Stimulated activated CD4-positive, alpha-beta T cell treated with anti-CD3 and anti-CD28 coated beads, Interleukin-1b, Interleukin-23, amount 100 ng/mL, for 4 hours (primary cell): ENCODE measurements at places on chromosomes 3 and 15.

DNA sequence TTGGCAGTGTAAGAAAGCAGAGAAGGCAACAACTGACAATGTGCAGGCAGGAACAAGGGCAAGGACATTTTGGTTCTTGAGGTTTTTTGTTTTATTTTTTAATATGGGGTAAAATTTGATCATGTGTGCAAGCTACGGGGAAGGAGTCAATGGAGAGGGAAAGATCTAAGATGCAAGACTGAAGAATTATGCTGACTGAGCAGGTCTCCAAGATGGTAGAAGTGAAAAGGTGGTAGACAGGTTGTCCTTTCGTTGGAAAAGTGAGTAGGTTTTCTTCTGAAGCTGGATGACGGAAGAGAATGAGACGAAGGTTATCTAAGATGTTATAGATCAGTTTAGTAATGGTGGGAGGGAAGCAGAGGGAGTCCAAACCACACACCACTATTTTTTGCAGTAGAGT is 4.2 kb downstream of the CD47 start:
- no peak for DNase-seq

DNA sequence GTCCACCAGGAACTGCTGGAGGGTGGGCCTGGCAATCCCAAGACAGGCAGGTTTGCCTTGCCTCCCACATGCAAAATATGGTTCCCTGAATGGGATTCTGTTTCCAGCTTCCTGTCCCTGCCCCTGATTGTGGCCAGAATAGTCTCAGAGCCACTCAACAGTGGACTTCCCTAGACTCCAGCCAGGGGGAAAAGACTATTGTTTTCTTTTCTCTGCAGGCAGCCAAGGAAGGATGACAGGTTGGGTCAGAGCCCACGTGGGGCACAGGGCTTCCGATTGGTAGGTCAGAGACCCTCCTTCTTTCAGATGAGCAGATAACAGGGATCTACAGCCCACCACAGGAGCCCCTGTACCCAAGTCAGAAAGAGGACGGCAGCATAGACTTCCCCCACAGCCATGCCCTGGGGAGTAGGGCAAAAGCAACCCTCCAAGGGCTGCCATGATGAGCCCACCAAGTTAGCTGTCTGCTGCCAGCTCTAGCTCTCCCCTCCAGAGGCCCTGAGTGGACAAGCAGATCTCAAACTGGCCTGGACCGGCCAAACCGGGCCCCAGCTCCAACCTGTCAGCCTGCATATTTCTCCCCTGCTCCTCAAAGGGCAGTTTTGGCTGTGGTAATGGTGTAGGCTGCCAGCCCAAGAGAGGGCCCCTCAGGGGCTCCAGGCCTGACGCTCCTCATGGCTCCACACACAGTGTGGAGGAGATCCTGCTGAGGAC is 6.4 kb downstream of the TLR9 start:
- no peak for DNase-seq

DNA sequence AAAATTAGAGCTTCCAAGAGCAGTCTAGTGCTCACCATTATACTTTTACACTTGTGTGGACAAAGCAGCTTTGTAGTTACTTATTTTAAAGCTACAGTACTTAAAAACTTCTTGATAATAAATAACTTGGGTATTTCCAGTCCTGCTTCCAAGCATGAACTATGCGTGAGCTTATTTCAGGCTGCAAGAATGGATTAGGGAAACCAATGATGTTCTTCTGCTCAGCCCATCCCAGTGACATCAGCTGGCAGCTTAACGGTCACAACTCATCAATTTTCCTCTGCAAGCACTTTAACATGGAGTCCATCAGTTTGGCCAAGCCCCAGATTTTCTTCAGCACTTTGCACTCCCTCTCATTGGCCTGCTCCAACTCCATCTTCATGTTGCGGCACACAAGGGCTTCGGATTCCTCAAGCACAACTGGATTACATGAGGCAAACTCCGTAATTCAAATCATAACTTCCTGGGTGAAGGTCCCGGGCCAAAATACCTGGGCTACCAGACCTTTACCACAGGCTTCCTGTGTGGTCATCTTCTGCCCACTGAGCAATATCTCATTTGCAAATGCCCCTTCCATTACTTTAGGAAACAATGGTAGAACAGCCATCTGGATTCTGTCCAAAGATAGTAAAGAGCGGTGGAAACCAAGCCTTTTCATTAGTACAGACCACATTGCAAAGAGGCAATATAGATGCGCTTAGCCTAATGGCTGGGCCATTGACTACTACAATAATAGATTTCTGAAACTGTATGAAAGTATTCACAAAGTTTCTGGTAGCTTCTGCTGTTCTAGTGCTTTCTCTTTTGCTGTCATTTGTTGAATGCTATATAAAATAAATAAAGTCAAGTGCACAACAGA is 87.5 kb upstream of the DAZL start:
- DNase-seq = no peak

DNA sequence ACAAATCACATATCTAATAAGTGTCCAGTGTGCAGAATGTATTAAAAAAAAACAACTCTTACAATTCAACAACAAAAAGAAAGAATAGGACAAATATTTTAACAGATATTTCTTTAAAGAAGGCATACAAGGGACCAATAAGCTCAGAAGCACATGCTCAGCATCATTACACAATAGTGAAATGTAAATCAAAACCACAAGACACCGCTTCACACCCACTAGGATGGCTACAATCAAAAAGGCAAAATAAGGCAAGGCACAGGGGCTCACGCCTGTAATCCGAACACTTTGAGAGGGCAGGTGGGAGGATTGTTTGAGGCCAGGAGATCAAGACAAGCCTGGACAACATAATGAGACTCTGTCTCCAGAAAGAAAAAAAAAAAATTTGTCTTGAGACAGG is 255.6 kb downstream of the MAGI1 start:
- DNase-seq = no peak

DNA sequence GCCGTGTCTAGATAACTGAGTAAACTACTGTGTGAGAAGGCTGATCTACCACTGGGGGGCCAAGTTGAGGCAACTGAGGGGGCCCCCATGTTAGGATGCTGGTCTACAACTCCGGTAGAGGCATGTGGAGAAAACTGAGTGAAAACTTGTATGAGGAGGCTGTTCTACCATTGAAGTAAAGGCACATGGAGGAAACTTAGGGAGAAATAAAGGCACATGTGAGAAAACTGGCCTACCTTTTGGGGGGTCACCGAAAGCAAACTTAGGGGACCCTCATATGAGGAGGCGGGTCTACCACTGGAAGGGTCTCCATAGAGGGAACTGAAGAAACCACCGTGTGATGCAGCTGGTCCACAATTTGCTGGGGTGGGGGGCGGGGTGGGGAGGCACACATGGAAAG is 155.2 kb downstream of the FBLN2 start:
- no peak for DNase-seq

DNA sequence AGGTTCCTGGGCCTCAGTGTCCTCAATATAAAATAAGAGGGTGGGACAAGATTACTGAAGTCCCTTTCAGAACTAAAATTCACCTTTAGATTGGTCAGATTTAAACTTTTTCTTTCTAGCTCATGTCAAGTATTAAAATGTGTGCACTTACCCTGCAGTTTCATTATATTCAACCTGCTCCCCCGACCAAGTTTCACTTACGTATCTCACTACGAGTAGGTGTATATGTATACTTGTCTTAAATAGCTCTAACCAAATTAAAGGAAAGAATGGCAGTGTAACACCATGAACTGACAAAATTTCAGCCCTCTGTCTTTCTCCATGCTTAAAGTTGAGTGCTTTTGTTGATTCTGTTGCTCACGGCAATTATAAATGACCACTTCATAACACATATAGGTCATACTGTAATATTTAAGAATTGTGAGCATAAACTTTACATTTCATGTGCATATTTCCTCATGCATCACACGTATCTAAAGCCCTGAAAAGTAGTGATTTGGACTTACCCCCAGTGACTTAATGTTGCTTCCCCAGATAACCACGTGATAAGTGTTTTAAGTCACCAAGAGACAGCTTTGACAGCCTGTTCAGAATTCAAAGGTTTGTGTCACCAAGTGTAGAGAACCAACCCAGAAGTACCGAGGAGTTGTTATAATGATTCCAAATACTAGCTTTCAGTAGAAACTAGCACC is 70.0 kb downstream of the PGPEP1L start:
- DNase-seq = no peak

GRCh38 chr3:195907934-195908693 is at the start of gene TNK2:
Gene TNK2, minus strand, starts transcription at chr3:195908551. Its CDS starts 19,963 bp downstream, at chr3:195888588.
- DNase-seq = no peak

DNA sequence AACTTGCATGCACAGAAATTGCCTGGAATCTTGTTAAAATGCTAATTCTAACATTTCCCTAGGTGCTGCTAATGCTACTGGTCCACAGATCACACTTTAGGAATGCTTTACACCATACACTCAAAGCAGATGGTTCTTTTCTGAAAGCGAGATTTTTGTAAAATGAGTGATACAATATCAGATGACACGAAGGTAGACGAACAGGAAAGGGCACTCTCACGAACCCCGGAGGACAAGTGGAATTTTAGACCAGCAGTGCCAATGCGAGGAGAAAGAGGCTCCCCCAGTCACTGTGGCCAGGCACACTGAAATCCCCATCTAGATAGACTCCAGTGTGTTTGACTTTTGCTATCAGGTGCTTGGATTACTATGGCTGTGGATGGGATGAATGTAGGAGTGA is 21.0 kb downstream of the FAIM start:
- no peak for DNase-seq

DNA sequence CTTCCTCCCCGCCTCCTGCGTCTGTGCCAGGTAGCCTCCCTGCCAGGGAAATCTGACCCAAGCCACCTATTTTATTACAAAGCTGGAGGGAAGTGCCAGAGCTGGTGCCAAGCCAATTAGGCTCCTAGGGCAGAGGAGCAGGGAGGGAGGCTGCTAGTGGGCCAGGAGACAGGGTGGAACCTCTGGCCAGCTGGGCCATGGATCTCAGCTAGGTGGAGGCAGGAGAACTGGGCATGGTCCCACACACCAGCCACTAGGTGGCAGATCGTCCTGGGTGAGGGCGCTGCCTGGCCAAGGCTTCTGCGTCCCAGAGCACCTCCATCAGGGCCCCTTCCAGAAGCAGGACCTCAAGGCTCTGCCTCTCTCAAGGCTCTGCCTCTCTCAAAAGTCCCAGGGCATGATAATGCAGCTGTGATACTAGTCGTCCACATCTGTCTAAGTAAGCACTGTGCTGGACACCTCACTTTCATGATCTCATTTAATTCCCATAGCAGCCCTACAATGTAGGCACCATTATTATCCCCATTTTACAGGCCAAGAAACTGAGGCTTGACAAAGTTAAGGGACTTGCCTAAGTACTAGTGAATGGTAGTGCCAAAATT is 4.5 kb upstream of the RFT1 start:
- DNase-seq = peak; percentile 43

DNA sequence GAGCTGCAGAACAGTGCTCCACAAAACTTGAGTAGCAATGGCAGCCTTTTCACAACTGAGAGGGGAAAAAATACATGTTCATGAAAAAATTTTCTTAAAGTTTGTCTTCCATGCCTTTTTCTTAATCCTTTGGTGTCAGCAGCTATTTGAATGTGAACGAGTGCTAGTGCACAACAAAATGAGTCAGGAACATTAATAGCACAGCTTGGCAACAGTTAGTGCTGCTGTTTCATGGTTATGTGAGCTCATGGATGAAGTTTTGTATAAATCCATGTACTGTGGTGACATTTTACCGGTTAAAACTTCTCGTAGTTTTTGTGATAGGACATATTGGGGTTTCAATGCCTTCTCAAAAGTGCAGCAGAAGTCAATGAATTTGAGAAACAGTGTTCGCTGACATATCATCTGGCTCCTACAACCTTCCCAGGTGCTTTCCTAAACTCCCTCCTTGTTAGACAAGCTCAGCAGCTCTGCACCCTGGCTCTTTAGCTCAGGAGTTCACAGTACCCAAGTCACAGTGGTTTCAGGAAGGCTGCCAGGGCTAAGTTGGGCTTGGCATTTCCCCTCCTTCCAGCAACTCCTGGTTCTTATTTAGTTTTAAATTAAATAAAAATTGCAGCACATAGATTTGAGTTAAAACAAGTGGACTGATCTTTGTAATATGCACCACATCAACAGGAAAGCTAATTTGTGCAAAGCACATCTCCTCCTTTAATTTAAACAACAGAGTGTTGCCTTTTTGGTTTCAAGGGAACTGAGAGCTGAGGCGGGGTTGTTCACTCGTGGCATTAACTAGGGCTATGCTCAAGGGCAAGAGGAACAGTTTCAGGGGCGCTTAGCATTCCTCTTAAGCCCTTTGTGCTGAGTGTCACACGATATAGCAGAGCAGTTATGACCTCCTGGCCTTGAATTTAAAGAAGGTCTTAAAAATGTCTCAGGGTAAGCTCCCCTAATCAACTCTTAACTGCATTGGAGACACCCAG is 362.8 kb downstream of the CHST2 start:
- no peak for DNase-seq

GRCh38 chr3:150254309-150254708 is 153.8 kb upstream of the TSC22D2 start:
- DNase-seq = no peak

DNA sequence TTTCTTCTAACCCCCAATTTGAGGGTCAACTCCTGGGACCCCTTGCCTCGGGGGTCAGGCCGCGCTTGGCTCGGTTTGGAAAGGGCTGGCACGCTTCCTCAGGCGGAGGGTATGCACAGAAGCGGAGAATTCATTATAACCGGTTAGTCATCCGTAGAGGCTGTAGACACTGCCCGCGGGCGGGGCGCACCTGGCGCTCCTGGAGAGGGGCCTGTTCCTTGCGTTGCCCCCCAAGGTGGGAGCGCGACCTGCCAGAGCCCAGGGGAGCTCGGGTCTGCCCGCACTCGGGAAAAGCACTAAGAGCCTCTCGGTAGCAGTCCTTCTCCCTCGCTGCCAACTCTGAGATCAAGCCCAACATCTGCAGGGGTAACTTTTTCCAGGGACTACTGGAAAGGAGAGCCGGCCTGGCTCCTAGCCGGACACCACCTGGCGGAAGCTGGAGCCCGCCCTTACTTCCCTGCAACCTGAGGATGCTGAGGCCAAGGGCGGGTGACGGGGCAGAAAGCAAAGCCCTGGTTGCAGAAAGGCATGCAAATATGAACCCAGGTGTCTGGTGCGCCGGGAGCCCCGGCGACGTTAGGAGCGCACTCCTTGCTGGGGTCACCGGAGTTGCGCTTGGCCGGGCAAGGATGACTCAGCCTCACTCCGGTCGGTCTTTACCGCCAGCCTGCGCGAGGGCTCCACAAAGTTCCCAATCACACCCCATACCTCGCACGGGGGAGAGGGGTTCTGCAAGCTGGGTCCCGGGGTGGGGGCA is 1.5 kb upstream of the CACNA2D3 start:
- DNase-seq = no peak

DNA sequence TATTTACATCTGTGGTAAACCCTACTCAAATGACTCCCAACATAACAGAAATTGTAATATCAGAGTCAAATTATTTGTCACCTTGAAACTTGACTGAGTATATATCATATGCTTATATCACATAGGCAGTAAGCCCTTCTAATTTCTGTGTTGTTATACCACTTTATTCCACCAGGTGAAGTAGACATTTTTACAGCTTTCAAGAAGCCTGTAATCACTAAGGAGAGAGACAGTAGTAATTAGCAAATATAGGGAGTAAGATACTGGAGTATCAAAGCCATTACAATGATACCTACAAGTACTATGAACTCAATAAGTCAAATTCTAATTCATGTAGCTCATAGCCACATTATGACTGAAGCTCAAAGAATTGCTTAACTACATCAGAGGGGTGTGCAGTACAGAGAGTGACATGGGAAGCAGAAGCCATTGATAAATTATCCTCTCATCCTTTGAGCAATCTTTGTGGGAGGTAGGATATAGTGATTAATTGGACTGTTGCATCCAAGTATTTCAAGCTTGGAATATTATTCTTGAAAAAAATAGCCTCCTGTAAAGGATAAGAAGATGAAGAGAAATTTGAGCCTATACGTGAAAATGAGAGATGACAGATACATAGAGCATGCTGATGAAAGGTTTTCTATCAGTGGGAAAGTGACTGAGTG is 1005.9 kb downstream of the ZPLD1 start:
- no peak for DNase-seq

- DNase-seq = no peak
These were observed 13.1 kb upstream of the ALCAM start for GRCh38 chr3:105353485-105354161.
